Activated CD4-positive, alpha-beta T cell treated with anti-CD3 and anti-CD28 coated beads, Interleukin-2, Interleukin-6, amounts not matched to agents 100 ng/mL and 50 ng/mL, durations not matched to agents 16 hours and 8 hours (primary cell): ENCODE measurements at places on chromosomes 6 and 20.

- no peak for DNase-seq
These were observed 7.1 kb downstream of the KIF13A start for GRCh38 chr6:17980329-17980728.

DNA sequence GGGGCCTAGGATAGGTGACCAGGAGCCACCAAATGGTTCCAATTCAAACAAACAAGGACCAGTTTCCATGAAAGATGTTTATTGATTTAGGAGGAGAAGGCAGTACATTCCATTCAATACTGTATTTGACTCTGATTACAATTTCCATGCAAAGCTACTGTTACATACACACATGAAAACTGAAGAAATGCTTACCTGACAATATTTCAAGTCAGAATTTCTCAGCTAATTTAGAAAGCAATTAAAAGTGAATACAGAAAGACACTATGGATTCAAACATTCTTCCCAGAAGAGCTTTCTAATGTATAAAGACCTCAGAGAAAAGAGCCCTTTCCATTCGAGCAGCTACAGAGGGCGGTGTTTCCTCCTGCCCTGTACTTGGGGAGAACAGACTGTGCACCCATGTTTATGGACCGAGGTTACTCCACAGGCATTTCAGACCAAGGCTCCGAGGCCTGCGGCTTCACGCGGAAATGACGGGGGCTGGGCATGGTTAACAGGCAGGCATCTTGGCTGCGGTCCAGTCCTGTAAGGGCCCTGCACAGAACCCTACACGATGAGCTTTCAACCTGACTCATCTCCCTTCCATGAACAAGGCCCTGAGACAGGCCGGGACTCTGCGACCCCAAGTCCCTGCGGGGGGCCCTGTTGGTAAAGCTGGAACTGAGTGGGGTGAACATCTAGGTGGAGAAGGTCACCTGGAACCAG is 25.7 kb upstream of the TCFL5 start:
- DNase-seq = peak; percentile 27

DNA sequence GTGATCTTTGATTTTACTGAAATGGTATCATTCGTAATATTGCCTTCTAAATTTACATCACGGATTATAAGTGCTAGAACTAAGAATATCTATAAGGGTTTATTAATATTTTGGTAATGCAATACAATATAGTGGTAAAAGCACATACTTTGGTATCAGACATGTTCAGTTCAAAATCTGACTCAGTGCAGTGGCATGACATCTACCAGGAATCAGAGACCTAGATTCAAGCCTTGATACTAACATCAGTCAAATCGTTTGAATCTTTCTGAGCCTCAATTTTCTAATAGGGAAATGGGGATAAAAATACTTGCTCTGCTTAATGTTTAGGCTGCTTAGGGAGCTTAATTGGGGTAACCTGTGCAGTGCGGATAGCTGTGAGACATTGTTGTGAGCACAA is 488.0 kb downstream of the BCKDHB start:
- DNase-seq = no peak

DNA sequence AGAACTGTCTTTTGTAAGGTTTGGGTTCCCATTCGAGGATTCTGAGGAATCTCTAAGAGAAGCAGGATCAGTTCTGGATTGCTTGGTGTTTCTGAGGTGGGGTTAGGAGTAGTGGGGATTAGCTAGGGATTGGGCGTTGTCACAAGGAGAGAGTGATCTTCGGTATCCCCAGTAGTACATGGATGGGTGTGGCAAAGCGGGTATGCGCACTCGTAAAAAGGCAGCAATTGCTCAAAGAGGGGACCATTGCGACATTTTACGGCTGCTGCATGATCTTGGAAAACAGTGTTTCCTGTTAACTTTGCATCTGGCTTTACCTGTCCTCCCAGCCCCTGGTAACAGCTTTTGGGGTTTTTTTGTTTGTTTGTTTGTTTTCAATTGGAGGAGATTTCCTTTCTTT is 9.7 kb upstream of the ZSCAN9 start:
- no peak for DNase-seq

DNA sequence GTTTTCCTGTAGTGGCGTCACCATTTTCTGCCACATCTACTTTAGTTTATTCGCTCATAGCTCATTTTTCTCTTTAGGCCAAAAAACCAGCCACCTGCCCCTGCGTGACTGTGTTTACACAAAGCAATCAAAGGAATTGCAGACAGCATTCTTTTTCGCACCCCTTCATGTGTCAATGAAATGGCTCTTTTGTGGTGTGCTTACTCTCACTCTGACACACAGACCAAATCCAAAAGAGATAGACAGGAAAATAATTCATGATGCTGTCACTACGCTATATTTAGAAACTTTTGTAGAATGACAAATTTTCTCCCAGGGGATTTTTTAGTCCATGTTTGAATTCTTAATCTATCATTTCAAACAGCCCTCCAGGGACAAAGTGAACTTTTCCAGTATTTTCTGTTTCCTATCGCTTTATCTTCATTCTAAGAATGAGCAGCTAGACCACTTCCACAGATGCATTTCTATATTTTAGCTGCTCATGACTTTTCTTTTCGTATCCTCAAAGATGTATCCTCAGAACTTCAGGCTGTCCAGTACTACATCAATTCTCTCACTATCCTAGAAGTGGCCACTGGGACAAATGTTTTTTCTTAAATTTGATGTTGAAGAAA is 37.9 kb upstream of the KHDRBS2 start:
- no peak for DNase-seq

GRCh38 chr6:146388736-146389364 is 154.8 kb upstream of the RAB32 start:
- DNase-seq = no peak

- no peak for DNase-seq
These were observed 79.1 kb upstream of the MAFB start for GRCh38 chr20:40768105-40768504.

DNA sequence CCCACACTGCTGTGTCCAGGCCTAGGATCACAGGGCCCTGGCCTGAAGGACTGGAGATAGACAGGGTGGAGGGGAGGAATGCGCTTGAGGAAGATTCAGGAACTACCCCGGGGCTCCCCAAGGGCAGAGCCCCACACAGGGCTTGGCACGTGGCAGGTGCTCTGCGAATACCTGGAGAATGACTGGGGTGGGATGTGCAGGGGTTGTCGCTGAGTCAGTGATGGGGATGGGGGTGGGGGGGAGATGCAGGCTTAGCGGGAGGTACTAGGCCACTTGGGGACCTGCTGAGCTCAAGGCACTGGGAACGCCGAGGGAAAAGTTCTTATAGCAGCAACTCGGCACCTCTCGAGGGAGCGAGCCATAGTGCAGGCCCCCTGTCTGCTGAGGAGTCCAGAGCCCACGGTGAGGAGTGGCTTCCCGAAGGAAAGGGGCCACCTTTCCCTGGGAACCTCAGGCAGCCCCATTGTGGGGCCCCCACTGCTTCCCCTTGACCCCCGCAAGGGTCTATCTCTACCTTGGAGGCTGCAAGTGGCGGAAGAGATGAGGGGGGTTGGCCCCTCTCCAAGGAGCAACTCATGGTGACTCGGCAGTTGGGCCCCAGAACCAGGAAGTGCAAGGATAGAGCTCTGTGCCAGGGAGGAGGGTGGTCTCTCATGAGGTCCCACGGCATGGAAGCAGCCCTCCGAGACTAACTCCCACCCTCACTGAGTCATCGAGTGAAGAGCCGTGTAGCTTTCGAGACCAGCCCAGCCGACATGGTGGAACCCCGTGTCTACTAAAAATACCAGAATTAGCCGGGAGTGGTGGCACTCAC is 33.1 kb downstream of the SRC start:
- DNase-seq = no peak

- DNase-seq = peak; percentile 25
These were observed 29.5 kb downstream of the CDYL start for GRCh38 chr6:4805553-4806336.

- no peak for DNase-seq
These were observed 695.2 kb downstream of the QKI start for GRCh38 chr6:164109770-164110140.

- DNase-seq = no peak
These were observed 150.0 kb downstream of the UBE3D start for GRCh38 chr6:82915666-82916065.

DNA sequence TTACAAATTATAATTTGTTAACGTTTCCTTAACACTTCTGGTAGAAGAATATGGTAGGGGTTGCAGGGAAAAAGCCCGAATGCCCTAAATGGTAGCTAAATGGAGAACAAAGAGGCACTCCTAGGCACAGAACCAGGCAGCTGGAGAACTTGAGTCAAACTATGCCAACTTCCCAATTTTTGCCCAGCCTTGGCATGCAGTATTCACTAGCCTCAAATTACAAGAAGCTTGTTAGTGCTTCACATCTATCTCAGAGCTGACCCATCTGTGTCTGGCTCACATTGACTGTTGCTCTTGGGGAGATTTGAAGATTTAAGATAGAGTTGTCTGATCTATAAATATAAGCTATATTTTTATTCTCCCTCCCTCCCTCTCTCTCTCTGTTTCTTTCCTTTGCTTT is 19.4 kb upstream of the LRFN2 start:
- DNase-seq = no peak

DNA sequence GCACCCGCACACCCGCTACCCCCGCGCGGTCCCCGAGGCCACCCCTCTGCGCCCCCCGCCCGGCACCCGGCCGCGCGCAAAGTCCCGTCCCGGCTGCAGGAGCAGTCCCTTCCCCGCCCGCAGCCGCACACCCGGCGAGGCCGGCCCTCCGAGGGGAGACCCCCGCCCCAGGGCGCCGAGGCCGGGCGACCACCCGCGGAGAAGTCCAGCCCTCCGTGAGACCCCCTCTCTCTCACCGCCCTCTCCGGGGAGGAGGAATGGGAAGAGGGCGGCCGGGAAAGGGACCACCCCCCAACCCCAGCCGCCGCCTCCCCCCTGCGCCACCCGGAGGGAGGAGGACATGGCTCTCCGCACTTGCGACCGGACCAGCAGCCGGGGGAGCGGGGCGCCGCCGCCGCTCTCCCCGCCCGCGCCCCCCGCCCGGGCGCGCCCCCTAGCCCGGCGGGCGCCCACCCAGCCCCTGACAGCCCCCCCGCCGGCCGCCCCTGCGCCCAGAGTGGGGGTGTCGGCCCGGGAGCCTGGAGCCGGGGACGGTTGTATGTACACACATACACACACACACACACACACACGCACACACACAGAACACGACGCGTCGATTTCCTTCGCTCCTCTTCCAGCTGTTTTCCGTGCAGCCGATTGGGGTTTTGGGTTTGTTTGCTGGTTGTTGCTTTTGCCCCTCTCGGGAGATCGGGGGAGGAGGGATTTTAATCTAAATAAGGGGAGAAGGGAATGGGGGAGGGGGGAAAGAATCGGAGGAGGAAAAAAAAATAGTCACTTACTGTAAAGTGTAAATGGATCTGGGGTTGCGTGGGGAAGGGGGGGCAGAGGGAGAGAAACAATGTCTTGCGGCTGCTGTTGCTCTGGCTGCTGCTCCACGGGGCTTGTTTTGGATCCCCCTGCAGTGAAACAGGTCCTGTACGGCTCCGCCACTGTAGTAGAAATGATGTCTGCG is at the start of gene ATXN1:
Gene ATXN1, minus strand, starts transcription at position 945 of the 955 bp plus-strand sequence.
- DNase-seq = peak; percentile 41

DNA sequence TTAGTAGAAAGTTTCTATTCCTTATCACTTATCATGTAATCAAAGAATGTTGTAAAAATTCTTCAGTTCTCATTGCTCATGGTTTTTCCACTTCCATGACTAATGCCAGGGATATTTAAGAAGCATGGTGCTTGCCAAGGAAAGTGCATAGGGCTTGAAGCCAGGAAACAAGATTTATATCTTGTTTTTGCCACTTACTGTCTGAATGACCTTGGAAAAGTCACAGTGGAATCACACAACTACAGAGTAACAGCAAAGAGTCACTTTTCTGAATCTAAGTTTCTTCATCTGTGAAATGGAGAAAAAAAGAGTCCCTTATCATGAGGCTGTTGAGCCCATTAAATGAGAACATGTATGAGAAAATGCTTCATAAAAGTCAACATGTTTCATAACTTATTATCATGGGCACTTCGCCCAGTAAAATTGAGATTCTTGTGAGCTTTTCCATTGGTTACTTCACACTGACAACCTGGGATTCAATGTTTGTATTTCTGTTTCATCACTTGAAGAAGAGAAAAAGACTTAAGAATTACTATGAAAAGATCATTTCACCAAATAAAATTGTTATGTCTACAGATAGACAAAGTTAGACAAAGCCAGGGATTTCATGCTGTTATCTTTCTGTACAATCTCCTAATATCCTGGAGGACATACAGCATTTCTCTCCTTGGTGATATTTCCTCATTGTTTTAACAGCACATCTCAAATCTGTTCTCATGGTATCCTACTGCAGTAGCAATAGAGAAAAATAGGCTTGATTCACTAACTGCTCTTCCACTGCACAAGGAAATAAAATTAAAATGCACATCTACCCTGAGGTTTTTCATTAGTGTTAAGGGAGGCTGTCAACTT is 7.6 kb upstream of the BMP5 start:
- no peak for DNase-seq

DNA sequence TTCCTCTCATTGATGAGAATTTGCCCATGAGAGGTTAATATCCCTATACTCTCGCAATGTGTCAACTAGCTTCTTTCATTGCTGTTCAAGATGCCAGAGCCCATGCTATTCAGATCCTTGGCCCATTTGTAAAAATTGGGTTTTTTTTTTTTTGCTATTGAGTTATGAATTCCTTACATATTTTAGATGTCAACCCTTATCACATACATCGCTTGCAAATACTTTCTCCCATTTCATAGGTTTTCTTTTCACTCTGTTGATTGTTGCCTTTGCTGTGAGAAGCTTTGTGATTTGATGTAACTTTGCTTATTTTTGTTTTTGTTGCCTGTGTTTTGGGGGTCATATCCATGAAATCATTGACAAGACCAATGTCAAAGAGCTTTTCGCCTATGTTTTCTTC is 32.2 kb upstream of the IPCEF1 start:
- no peak for DNase-seq

- no peak for DNase-seq
These were observed 176.7 kb downstream of the PTPRK start for GRCh38 chr6:128343706-128344105.
